ENCODE measurements at places on chromosomes 4 and X.

DNA sequence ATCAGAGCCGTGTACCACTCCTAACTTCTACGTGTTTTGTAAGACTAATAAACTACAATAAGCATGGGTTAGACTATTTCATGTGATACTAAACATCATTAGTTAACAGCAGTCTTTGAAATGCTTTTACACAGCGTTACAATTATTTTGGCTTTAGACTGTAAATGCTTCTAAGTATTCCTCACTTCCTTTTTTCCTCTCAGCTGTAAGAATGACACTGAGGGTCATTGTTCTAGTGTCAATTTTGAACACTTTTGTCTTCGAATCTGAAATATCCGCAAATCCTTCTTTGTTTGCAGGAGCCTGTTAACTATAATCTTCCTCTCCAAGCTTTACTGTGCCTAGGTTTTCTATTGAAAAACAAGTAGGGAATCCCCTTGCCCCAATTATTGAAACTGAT is 1.5 kb downstream of the ABCE1 start:
- no peak for DNase-seq

- DNase-seq = no peak
Measured at GRCh38 chr4:1839282-1839681, 16.7 kb downstream of the LETM1 start.

GRCh38 chrX:74500067-74500466 is 78.8 kb downstream of the SLC16A2 start:
- no peak for DNase-seq

DNA sequence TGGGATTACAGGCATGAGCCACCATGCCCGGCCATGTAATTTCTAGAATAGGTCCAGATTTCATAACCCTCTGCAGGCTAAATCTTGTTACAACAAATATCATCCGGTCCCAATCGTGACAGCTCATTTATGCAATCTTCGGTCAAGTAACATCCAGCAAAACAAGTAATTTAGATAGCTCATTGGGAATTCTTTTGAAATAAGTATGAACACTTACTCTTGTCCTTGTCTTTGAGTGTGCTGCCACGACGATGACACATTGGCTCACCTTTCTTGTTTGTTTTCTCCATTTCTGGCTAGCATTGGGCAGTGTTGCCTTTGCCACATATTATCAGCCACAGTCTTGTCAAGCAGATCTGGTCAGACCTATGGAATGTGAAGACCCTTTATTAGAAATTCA is 92.0 kb downstream of the PHEX start:
- DNase-seq = no peak

DNA sequence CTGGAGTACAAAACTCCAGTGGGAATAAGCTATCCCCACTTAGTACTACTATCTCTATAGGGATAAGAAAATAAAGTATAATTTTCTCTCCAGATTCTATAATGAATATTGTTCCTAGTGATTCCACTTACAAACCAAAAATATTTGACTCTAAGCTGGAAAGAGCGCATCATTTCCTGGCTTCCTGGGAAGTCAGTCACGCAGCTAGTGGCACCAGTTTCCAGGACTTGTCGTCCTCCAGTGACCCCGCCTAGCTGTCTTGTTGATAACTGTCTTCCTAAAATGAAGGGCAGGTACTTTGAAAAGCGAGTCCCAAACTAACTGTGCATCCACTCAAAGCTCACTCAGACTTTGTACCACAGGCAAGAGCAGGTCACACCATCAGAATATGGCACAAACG is 39.3 kb downstream of the LNX1 start:
- DNase-seq = no peak

- DNase-seq = no peak
Measured at GRCh38 chr4:41360921-41361793, 104.4 kb downstream of the UCHL1 start.

GRCh38 chr4:159689526-159689925 is 586.6 kb downstream of the RAPGEF2 start:
- DNase-seq = no peak

GRCh38 chr4:4427121-4427870 is 40.4 kb downstream of the NSG1 start:
- DNase-seq = no peak

DNA sequence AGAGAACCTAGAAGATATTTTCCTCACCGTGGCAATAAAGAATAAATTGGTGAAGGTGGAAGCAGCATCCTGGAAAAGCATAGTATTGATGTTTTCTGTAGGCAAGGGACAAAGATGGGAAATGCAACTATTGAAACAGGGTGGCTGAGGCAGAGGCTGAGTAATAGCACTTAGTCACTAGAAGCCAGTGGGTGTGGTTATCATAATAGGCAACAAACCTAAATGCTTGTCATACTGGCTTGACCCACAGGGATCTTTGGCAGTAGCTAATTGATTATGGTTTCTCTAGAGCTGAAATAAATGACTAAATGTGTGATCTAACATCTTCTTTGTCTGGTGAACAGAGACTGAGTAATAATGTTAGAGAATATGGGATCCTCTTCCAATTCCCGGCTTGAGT is 353.6 kb upstream of the RPS6KA3 start:
- DNase-seq = peak; percentile 34

DNA sequence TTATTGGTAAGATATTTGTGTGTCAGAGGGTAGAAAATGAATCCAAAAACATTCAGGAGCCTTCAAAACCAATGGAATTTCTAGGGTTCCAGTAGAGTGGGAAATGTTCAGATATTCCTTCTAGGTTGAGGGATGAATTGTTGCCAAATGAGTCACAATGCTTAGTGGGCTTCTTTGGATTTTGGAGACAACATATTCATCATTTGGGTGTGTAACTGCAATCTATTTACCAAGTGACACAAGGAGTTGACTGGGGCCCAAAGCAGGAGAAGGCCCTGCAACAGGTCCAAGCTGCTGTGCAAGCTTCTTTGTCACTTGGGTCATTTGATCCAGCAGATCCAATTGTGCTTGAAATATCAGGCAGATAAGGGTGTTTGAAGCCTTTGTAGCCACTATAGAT is 551.5 kb upstream of the PITX2 start:
- DNase-seq = peak; percentile 12

- peak; percentile 17 for DNase-seq
Measured at GRCh38 chrX:148872161-148872535, 371.7 kb downstream of the AFF2 start.

- no peak for DNase-seq
Measured at GRCh38 chrX:17597836-17598439, 139.4 kb upstream of the SCML1 start.

DNA sequence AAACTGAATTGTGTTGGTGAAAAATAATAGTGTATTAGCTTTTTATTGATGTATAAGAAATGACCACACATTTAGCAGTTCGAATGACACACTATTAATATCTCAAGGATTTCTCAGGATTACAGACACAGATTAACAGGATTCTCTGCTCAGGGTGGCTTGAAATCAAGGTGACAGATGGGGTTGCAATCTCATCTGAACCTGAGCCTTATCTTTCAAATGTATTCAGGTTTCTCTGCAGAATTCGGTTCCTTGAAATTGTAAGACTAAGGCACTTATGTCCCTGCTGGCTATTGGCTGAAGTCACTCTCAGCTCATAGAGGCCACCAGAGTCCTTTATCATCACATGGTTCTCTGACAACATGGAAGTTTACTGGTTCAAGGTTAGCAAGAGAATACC is 1780.1 kb downstream of the ARAP2 start:
- DNase-seq = no peak

DNA sequence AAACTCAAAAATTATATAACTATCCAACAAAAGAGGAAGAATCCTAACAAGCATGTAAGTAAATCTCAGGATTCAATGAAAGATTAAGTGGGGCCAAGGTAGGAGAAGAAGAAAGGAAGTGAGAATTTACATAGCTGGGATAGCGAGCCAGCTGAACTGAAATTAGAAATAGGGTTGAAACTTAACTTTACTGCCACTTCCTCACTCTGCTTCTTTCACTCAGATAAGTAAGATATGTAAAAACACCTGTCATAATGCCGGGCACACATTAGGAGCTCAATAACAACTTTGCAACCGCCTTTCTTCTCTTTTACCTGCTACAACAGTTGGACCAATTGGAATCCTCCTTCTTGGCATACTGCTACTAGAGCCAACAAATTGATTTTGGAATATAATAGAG is 129.4 kb downstream of the CNKSR2 start:
- DNase-seq = no peak

- no peak for DNase-seq
Measured at GRCh38 chr4:26069218-26069617, 155.2 kb downstream of the SMIM20 start.

- no peak for DNase-seq
Measured at GRCh38 chr4:31236020-31236638, 516.0 kb downstream of the PCDH7 start.

DNA sequence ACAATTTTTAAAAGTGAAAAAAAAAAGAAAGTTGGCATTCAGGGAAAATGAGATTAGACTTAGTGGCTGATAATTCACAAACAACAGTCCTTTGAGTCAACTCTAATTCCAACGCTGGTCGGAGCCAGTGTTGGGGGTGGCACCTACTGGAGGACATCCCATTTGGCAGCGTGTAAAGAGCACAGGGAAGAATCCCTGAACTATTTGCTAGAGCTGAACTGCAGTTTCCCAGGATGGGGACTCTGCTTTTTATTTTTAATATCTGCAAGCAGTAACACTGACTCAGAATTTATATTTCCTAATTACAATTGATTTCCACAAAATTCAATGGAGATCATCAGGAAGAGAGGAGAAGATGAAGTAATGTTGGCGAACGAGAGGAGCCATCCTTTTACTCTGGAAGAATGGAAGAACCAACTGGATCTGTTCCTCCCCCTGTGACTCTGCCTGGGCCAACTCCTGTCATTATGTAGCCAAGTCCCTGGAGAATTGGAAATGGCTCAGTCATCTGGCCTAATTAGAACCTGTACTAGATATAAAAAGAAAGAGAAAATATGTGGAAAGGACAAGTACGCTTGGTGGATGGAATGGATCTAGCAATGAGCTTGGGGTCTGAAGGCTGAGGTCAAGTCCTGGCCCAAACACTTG is 76.7 kb downstream of the IRF2 start:
- DNase-seq = no peak

GRCh38 chrX:153592966-153593688 is 5.8 kb downstream of the CCNQ start:
- no peak for DNase-seq

GRCh38 chr4:188016754-188017153 is 21.2 kb downstream of the ZFP42 start:
- no peak for DNase-seq

DNA sequence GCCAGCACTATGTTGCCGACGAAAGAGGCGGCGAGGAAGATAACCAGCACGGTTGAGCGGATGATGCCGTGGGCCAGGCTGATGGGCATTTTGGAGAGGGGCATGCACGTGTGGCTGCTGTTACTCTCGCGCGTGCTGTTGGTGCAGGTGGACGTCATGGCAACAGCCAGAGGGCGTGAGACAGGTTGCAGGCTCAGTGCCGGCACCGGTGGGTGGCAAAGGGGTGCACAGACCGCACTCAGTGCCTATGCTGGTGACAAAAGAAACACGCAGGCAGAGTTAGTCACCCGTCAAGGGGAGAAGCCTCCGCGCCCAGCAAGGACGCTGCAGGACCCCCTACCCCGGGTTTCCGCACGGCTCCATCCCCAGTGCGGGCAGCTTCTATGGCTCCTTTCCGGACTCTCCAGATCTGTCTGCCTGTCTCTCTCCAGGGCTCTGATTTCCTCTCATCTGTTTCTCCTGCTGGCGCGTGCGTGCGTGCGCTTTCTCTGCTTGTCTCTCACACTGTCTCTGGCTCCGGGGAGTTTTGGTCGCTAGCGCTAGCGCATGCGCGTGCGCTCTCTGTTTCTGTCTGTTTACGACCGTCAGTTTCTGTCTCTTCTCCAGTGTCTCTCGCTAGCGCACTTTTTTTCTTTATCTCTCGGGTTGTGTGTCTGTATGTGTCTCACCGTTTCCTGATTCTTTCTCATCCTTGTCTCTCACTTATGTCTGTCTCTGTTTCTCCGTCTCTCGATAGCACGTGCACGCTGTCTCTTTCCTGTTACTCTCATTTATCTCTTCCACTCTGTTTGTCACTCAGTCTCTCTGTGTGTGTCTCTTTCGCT is 2.1 kb downstream of the GPR101 start:
- DNase-seq = peak; percentile 12

- no peak for DNase-seq
Measured at GRCh38 chrX:152632445-152633097, 5.1 kb upstream of the GABRQ start.

DNA sequence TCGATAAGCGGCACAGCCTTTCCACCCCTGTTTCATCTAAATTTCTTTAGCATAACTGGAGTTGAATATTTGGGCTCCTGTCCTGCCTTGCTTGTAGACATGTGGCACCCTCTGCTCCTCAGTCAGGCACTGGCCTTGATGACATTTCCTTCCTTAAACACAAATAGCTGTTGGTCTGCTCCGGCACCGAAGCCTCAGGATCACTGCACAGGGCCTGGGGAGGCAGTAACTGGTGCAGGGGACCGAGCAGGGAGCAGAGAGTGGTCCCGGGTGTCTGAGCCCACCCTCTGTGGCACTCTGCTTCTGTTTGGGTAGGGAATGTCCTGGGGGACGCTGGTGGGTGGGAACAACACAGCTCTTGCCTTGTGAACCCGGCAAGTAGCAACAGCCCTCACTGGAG is 13.6 kb downstream of the RGS12 start:
- DNase-seq = no peak

GRCh38 chrX:129566073-129566472 is 26.0 kb downstream of the OCRL start:
- DNase-seq = no peak

DNA sequence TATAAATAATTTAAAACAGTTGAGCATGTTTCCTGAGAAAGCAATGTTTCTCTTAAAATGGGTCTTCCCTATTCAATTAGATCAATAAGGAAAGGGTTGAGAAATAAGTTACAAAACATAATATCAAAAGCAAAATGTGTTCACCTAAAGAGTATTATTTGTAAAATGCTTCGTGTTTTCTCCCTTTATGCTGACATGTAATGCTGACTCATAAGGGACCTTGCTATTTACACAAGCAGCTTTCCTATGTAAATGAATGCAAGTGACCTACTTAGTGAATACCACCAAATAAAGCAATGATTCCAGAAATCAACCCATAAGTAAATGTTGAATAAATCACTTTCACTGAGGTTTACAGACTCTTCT is 91.5 kb downstream of the ELOVL6 start:
- DNase-seq = no peak

- peak; percentile 14 for DNase-seq
Measured at GRCh38 chr4:78922207-78922606, 17.0 kb downstream of the PAQR3 start.

- DNase-seq = no peak
Measured at GRCh38 chr4:7740866-7741525, 198.7 kb downstream of the AFAP1 start.

DNA sequence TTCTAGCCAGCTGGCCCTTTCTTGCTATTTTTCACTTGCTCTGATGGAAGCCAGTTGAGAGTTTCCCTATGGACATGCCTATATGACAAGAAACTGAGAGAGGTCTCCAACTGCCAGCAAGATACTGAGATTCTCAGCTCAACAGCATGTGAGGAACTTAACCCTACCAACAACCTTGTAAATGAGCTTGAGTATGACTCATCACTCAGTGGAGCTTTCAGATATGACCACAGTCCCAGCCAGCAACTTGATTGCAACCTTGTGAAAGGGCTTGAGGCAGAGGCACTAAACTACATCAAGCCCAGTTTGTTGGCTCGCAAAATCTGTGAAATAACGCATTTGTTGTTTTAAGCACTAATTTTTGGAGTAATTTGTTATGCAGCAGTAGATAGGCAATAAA is 175.8 kb downstream of the COMMD8 start:
- DNase-seq = peak; percentile 4

- DNase-seq = no peak
Measured at GRCh38 chr4:153900426-153900825, 111.5 kb upstream of the SFRP2 start.

- DNase-seq = peak; percentile 78
Measured at GRCh38 chr4:84966382-84967242, at the start of gene WDFY3. TSS of gene WDFY3 (minus strand) at chr4:84966690. CDS start at chr4:84860591, 106,099 bp downstream.

GRCh38 chr4:1990348-1990645 is 18.5 kb downstream of the NELFA start:
- no peak for DNase-seq

Data from fibroblast of skin of left quadriceps (primary cell).